ENCODE measurements at places on chromosomes 11 and 22. TPM values are rescaled to one million over a fixed set of nuclear protein-coding genes. Genes with fewer than 3 reads are reported as not detected.

GRCh38 chr11:97684486-97685439 lies 1295.0 kb downstream of the JRKL start:
- H3K4me1 ChIP-seq = no peaks in the 10 kb centered on the region
- no peak overlapping the region for H3K4me3 ChIP-seq
- DNase-seq = no peak
- H3K36me3 ChIP-seq = no peaks in the 10 kb centered on the region
- H3K27ac ChIP-seq = no peak overlapping the region

DNA sequence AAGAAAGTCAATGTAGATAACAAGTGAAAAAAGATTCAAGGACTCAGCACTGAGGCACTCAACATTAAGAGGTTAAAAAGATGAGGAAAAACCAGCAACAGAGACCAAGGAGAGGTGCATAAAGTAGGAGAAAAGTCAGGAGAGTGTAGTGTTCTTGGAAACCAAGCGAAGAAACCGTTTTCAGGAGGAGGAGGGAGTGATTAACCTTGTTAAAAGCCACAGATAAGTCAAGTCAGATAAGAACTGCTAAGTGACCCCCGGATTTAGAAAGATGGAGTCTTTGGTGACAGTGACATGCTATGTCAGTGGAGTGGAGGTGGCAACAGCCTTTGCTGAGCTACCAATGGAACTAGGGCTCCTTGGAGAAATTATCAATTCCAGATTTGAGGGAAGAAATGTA lies 13.9 kb upstream of the NARS2 start:
- H3K27me3 ChIP-seq = no peaks in the 10 kb centered on the region
- no peaks in the 10 kb centered on the region for H3K36me3 ChIP-seq
- H3K4me1 ChIP-seq = no peaks in the 10 kb centered on the region
- no peak overlapping the region for H3K4me3 ChIP-seq

DNA sequence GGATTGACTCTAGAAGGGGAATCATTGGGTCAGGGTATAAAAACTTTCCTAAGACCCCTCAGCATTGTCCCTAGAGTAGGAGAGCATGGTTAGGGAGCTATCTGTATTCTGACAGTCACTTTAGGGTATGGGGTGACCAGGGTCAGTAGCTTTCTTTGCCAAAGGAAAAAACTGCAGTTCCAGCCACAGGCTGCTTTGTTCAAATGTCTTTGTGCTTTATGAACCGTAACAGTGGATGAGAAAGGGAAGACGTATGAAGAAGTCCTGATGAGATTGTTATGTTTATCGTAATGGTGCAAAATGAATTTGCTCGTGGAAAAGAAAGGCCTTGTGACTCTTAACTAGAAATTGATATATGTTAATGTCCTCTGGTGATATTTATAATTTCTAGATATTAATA lies 30.0 kb downstream of the CYB5R2 start:
- no peaks in the 10 kb centered on the region for H3K4me1 ChIP-seq
- DNase-seq = no peak
- H3K4me3 ChIP-seq = no peak overlapping the region
- H3K27ac ChIP-seq = no peak overlapping the region
- H3K27me3 ChIP-seq = no peaks in the 10 kb centered on the region

DNA sequence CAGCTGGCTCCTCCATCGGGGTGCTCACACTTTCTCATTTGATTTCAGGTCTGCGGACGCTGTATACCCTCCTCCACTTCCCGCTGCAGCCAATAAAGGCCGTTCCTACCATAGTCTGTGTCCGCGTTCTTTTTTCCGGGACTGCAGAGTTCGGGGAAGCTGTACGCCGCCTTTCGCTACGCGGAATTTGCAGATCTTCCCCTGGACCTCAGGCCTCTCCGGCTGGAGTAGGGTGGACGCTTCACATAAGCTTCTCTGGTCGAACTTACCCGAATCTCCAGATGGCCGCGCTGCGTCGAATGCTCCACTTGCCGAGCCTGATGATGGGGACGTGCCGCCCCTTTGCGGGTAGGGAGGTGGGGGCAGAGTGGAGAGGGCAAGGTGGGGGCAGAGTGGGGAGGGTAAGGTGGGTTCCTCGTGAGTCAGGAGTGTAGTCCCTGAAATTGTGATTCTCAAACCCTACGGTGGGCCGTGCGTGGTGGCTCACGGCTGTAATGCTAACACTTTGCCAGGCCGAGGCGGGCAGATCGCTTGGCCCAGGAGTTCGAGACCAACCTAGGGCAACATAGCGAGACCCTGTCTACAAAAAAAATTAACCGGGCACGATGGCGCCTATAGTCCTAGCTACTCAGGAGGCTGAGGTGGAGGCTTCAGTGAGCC lies 617 bp downstream of the CSKMT start:
- no peaks in the 10 kb centered on the region for H3K27me3 ChIP-seq
- peak overlapping the region; percentile 94 for H3K27ac ChIP-seq
- peak overlapping the region; percentile 86 for H3K4me3 ChIP-seq
- peaks cover 40% of the 10 kb centered on the region for H3K36me3 ChIP-seq
- peak; percentile 83 for DNase-seq

DNA sequence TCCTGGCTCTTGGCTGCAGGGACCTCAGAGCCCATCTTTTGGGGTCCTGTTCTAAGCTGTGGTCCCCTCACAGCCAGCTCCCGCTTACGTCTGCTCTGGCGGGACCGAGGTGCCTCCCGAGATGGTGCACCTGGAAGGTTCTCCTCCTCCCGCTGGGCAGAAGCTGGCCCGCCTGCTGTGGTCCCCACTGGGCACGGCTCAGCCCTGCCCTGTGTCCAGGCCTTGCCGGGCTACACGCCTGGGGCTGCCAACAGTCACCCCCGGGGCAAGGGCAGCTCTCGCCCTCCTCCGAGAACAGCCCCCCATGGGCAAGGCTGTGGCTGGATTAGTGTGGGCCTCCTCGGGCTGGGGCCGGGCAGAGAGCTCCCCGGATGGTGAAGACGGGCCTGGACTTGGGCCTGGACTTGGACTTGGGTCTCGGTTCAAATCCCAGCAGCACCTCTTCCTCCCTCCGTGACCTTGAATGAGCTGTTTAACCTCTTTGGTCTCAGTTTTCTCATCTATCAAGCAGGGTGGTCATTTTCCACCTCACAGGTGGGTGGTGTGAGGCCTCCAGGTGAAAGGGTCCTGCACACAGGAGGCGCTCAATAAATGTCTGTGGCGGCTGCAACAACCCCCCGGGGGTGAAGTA lies 998 bp downstream of the BAIAP2L2 start:
- no peaks in the 10 kb centered on the region for H3K4me1 ChIP-seq
- DNase-seq = no peak
- H3K4me3 ChIP-seq = no peak overlapping the region
- no peaks in the 10 kb centered on the region for H3K27me3 ChIP-seq
- no peak overlapping the region for H3K27ac ChIP-seq
- no peaks in the 10 kb centered on the region for H3K36me3 ChIP-seq

DNA sequence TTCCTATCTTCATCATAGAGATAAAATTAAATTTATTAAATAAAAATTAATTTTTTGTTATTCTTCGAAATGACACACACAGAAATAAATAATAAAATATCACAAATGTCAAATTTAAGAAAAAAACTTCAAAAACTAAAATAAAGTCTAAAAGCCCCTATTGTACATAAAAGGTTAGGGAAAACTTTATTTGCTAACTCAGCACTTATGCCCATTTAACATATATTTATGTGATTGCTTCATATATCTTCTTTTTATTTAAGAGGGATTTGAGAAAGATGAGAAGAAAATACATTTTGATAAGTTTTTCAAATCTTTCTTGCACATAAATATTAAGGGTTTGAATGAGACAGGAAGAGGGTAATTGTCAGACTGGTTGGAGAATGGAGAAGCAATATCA lies 2350.4 kb upstream of the RAG2 start:
- H3K4me3 ChIP-seq = no peak overlapping the region
- H3K27me3 ChIP-seq = no peaks in the 10 kb centered on the region
- H3K27ac ChIP-seq = no peak overlapping the region
- no peaks in the 10 kb centered on the region for H3K36me3 ChIP-seq

DNA sequence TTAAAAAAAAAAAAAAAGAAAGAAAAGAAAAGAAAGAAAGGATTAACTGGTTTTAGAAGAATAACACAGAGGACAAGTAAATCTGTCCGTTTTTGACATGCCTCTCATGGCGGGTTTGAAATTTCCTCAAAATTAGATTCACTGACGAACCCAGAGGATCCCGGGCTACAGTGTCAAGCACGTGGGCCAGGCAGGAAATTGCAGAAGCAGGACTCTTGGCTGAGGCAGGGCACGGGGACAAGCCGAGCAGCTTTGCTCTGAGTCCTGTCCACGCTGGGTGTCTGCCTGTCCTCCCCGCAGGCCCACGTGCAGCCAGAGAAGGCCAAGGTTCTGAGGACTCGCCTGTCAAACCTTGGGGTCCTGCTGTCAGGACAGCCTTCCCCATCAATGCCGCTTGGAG lies 24.7 kb downstream of the GAL start:
- H3K4me1 ChIP-seq = no peaks in the 10 kb centered on the region
- no peak overlapping the region for H3K4me3 ChIP-seq
- no peak overlapping the region for H3K27ac ChIP-seq

DNA sequence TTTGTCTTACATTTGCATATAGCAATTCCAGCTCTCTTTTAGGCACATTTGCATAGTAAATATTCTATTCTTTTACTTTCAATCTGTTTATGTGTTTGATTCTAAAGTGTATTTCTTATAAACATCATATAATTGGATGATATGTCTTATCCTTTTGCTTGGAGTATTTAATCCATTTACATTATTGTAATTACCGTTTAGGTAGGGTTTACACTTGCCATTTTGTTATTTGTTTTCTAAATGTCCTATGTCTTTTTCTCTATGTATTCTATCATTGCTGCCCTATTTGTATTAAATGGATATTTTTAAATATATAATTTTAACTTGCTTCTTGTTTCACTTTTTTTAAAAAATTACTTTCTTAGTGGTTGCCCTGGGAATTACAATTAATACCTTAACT lies 22.8 kb upstream of the ACCSL start:
- no peak overlapping the region for H3K27ac ChIP-seq
- no peaks in the 10 kb centered on the region for H3K27me3 ChIP-seq
- H3K4me1 ChIP-seq = no peaks in the 10 kb centered on the region
- no peak overlapping the region for H3K4me3 ChIP-seq

The GGTLC3 gene
- polyA plus RNA-seq = not detected

The LGALS12 gene
- 0.54 TPM for polyA plus RNA-seq

The RBMXL2 gene
- polyA plus RNA-seq = not detected

The LGR4 gene
- 21.3 TPM for polyA plus RNA-seq

The OR52I1 gene
- polyA plus RNA-seq = 0.14 TPM
